Activated T-helper 1 cell treated with anti-CD3 and anti-CD28 coated beads, Interleukin-2, amount 50 U/mL, for 16 hours (primary cell): ENCODE measurements at places on chromosomes 16 and 17.

DNA sequence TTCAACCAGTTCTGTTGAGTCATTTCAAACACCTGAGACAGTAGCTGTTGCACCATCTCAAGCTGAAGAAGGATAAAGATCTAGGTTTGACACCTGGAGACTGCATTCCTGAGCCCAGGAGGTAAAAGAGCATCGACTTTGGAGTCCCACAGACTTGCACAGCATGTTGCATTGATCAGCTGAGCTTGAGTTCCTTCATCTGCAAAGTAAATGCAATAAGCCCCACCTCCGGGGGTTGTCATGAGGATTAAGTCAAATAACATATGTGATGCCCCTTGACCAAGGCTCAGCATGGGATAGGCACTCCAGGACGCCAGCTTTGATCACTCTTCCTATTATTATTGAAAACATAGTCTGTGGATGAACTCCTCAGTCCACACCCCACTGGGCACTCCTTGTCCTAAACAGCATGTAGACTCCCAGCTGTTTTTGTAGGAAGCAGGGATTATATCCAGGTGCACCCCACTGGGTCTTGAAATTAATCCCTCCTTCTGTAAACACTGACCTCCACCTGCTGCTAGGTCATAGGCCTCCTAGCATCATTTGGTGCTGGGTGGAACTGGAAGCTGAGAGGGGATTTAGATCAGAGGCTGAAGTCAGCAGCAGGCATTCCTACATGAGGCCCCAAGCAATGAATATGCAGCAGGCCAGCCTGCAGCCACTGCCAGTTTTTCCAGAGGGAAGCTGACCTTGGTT is 259.0 kb downstream of the HS3ST4 start:
- no peak for DNase-seq

- DNase-seq = no peak
Observed at GRCh38 chr17:17109907-17110306, 67.7 kb downstream of the MPRIP start.

GRCh38 chr17:74862108-74862901 is 2.6 kb upstream of the GRIN2C start:
- peak; percentile 37 for DNase-seq

- DNase-seq = no peak
Observed at GRCh38 chr16:25812215-25812614, 120.5 kb downstream of the HS3ST4 start.

DNA sequence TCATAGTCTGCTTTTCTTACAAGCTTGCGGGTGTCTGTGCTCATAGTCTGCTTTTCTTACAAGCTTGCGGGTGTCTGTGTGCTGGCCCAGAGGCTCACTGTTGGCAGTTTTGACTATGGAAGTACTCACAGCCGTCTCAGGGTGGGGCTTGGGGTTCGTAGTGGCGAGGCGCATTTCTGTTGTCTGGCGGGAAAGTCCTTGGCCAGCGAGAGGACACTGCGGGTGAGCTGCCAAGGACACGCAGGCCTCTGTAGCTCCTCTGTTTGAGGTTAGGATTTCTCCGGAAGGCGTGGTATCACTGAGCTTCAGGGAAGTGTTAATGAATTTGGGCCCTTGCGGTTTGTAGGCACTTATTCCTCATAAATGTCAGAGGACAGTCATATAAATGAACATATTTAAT is 13.5 kb downstream of the TBCD start:
- DNase-seq = no peak

- no peak for DNase-seq
Observed at GRCh38 chr16:83533193-83533592, 274.6 kb upstream of the HSBP1 start.

DNA sequence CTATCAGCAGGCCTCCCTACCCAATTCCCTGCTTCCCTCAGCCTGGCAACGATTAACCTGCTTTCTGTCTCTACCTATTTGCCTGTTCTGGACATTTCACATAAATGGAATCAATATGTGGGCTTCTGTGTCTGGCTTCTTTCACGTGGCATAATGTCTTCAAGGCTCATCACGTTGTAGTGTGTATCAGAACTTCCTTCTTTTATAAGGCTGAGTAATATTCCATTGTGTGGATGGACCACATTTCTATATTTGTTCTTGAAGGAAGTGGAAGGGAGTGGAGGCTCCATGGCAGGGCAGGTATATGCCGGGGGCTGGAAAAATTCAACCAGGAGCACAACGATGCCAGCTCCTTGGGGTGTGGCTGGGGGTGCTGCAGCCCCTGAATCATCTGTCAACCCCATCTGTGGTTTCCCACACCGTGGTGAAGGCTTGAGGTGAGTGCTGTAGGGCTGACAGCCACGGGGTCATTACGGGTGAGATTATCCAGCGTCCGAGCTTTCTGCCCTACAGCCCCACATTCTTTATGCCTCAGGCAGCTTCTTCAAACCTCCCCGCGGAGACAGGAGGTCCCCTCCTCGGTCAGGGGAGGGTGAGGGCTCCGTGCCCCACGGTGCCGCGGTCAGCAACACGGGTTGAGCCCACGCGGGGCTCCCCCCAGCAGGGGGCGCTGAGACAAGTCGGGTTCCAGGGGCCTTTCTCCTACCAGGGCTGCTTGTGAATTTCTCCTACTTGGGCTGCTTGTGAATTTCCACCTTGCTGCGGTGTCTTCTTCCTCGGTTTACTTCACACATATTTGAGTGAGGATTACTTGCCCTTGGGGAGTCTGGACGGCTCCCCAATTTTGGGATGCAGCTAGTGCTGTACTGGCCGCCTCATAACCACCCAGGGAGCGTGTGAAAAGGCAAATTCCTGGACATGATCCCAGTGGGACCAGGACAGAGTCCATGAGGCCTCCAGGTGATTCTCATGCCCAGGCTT is 18.3 kb upstream of the WFIKKN2 start:
- peak; percentile 31 for DNase-seq

DNA sequence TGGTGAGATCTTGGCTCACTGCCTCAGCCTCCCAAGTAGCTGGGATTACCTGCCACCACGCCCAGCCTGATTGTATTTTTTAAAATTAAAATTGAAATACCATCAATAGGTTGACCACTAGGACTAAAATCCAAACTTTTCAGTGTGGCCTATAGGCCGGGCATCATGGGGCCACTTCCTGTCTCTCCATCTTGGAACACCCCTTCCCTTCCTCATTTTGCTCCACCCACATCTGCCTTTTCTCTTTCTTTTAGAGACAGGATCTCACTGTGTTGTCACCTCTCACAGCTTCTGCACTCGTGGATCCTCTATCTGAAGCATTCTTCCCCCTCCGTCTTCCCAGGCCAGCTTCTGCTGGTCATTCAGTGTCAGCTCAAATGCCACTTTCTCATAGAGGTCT is 57.0 kb downstream of the BMERB1 start:
- DNase-seq = no peak

DNA sequence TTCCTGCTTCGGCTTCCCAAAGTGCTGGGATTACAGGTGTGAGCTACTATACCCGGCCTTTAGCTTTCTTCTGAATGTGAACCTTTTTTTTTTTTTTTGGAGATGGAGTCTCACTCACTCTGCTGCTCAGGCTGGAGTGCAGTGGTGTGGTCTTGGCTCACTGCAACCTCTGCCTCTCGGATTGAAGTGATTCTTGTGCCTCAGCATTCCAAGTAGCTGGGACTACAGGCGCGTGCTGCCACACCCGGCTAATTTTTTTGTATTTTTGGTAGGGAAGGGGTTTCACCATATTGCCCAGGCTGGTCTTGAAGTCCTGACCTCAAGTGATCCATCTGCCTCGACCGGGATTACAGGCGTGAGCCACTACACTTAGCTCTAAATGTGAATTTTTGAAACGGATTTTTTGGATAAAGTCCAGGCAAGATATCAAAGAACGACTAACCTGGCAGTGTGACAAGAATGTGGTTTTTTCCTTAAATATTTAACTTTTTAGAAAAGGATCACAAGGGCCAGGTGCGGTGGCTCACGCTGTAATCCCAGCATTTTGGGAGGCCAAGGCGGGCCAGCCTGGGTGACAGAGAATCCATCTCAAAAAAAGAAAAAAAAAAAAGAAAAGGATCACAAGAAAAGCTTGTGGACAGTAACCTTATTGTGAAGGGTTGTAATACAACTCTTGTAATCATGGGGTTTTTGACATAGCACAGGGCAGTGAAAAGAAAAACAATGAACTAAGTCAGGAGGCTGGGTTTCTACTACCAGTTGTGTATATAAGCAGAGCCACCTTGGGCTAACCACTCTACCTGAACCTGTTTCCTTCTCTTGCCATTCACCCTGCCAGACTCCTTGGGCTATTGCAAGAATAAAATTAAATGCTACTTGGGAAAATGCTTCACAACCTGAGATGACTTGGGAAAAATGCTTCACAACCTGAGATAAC is 6.2 kb downstream of the BRCA1 start:
- DNase-seq = no peak

- DNase-seq = no peak
Observed at GRCh38 chr17:47728214-47728877, 4.7 kb upstream of the TBX21 start.

DNA sequence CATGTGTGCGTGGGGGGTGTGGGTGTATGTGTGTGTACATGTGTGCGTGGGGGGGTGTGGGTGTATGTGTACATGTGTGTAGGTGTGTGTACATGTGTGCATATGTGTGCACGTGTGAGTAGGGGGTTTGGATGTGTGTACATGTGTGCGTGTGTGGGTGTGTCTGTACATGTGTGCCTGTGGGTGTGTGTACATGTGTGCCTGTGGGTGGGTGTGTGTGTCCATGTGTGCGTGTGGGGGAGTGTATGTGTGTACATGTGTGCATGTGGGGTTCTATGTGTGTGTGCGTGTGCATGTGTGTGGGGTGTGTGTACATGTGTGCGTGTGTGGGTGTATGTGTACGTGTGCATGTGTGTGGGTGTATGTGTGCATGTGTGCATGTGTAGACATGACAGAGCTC is 129.1 kb downstream of the C16orf95 start:
- no peak for DNase-seq

DNA sequence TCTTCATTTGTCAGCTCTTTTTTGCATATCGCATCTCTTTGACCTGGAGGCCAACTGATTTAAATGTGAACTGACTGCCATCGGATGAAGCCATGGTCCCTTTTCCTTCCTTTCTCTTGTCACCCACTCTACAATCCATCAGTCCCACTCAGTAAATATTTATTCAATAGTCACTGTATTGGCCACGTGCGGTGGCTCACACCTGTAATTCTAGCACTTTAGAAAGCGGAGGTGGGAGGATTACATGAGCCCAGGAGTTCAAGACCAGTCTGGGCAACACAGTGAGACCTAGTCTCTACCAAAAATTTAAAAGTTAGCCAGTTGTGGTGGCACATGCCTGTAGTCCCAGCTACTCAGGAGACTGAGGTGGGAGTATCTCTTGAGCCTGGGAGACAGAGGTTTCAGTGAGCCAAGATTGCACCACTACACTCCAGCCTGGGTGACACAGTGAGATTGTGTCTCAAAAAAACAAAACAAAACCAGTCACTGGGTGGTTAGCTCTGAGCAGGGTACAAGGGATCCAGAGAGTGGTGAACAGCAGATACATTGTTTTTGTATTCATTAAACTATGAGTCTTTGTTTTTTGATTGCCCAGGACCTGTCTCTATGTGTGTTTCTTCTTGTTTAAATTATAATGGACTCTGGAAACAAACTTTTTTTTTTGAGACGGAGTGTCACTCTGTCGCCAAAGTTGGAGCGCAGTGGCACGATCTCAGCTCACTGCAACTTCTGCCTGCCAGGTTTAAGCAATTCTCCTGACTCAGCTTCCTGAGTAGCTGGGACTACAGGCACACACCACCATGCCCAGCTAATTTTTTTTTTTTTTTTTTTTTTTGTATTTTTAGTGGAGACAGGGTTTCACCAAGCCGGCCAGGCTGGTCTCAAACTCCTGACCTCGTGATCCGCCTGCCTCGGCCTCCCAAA is 6.9 kb downstream of the PHAF1 start:
- DNase-seq = no peak

DNA sequence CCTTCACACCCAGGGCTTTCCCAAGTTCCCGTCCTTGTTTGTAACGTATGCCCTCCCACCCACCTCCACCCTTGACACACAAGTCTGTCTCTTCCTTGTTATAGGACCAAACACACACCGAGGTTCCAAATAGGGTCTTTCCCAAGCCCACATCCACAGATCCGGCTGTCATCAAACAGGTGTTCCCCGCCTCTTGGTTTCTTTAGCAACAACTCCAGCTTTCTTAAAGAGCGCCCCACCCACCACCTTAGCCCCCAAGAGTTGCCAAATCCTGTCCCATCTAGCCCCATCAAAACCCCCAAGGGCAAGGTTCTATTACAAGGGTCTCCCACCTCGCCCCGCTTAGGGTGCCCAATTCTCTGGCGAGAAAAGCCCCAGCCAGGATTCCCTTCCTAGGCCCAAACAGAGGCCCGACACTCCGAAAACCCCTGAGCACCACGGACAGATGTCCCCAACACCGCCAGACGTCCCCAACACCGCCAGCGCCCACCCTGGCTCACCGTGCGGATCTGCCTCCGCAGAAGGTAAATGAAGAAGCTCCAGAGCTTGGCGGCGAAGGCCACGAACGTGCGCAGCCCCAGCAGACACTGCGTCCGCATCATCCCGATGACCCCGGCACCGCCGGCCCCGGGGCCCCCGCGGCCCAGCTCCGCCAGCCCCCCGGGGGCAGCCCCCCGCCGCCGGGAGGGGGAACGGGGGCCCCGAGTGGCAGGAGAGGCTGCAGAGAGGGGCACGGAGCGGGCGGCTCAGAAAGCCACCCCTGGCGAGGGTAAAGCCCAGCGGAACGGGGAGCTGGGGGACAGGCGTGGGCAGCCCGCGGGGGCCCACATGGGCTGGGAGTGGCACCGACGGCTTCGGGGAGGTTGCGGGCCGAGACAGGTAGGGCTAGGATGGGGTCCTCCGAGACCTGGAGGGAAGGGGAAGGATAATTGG is 573 bp downstream of the CTDNEP1 start:
- DNase-seq = no peak

- no peak for DNase-seq
Observed at GRCh38 chr17:38320482-38320881, 23.3 kb downstream of the GPR179 start.

DNA sequence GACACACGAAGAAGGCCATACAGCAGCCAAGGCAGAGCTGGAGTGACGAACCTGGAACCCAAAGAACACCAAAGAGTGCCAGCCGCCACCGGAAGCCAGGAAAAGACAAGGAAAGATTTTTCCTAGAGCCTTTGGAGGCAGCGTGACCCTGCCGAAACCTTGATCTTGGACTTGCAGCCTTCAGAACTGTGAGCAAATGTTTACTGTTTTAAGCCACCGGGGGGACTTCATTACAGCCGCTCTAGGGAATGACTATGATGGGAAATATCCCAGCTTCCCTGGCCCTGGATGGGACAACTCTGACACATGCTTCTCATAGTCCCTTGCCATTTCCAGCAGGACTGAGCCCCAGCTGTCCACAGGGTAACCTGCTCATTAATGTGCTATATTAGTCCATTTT is 270.6 kb downstream of the HAPSTR1 start:
- no peak for DNase-seq

GRCh38 chr16:88769617-88770460 is 15.2 kb downstream of the PIEZO1 start:
- DNase-seq = no peak

DNA sequence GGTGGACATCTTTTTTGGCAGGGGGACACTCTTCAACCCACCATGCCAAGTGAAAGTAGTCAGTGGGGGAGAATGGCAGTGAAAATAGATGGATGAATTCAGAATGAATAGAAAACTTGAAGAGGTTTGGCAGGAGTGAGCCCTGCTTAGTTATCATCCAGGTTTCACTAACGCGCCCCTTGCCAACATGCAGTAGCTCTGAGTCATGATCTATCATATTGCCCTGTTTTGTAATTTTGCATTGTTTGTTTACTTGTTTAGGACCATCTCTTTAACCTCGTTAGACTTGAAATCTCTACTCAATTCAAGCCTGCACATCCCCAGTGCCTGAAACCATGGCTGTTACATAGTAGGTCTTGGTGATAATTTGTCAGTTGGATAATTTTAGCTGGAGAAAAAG is 116.7 kb downstream of the RBFOX1 start:
- DNase-seq = no peak

- DNase-seq = no peak
Observed at GRCh38 chr17:71765437-71765836, 355.4 kb upstream of the SOX9 start.
